Astrocyte (in vitro differentiated cells and primary cell): ENCODE measurements at places on chromosomes 11 and 22. TPM values are rescaled to one million over a fixed set of nuclear protein-coding genes. Genes with fewer than 3 reads are reported as not detected.

DNA sequence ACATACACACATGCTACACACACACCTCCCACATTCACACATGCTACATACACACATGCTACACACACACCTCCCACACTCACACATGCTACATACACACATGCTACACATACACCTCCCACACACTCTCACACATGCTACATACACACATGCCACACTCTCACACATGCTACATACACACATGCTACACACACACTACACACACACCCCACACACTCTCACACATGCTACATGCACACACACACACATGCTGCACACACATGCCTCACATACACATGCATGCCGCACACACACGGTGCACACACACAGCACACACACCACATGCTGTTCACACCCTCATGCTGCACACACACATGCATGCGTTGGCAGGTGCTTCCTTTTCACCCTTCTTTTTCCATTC is 495.4 kb downstream of the NTM start:
- no peaks in the 10 kb centered on the region for H3K36me3 ChIP-seq
- no peak overlapping the region for H3K4me3 ChIP-seq
- H3K4me1 ChIP-seq, result peaks cover 8% of the 10 kb centered on the region
- H3K27ac ChIP-seq, result no peak overlapping the region
- H3K27me3 ChIP-seq, result no peaks in the 10 kb centered on the region
- no peak for DNase-seq

- no peak overlapping the region for H3K4me3 ChIP-seq
- H3K4me1 ChIP-seq, result no peaks in the 10 kb centered on the region
- H3K36me3 ChIP-seq, result no peaks in the 10 kb centered on the region
- no peak for DNase-seq
- H3K27ac ChIP-seq, result no peak overlapping the region
- H3K27me3 ChIP-seq, result no peaks in the 10 kb centered on the region
These were observed 13.0 kb downstream of the ABCC8 start for GRCh38 chr11:17463546-17464174.

DNA sequence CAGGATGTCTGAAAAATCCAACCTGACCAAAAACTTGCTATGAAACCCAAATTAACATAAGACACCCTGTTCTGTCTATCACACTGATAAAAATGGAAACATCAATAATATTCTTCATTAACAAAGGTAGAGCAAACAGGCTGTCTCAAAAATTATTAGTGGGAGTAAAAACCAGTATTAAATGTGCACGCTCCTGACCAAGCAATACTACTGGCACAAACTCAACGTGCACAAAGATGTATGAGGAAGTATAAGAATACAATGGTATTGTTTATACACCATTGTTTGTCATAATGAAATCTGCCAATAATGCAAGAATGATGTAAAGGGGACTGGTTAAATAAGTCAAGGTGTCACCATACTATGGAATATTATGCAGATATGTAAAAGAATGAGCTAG is 288.5 kb downstream of the MN1 start:
- DNase-seq, result no peak
- peaks cover 12% of the 10 kb centered on the region for H3K4me1 ChIP-seq
- no peak overlapping the region for H3K27ac ChIP-seq
- no peak overlapping the region for H3K4me3 ChIP-seq
- H3K36me3 ChIP-seq, result no peaks in the 10 kb centered on the region
- H3K27me3 ChIP-seq, result no peaks in the 10 kb centered on the region

DNA sequence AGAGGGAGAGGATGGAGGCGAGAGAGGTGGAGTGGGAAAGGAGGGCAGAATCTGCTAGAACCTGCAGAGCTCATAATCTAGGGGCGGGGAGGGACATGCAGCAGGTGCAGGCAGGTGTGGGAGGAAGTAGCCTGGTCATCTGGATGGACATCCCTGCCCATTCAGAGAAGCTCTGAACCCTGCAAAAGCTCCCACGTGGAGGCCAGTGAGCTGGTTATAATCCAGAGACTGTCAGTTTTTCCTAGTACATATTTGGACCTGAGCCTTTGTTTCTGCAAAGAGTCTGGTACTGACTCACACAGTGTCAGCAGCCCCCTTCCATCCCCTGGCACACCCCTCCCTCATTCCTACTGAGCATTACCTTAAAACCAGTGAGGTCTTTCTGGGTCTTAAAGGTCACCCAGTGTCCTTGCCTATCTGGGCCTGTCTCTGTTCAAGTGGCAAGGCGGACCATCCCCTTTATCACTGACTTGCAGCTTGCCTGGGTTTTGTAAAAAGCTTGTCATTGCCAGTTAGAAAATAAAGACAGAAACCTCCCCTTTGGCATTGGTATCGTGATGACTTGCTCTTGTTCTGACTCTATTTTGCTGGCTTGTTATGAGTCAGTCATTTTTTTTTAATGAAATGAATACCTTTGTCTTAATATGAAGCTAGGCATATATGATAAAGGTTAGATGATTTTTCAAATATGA is 26.1 kb downstream of the PTPRJ start:
- H3K27me3 ChIP-seq, result no peaks in the 10 kb centered on the region
- H3K4me3 ChIP-seq, result no peak overlapping the region
- peaks cover 18% of the 10 kb centered on the region for H3K4me1 ChIP-seq
- DNase-seq, result peak; percentile 78
- H3K36me3 ChIP-seq, result no peaks in the 10 kb centered on the region

- no peaks in the 10 kb centered on the region for H3K4me1 ChIP-seq
- no peaks in the 10 kb centered on the region for H3K27me3 ChIP-seq
- no peaks in the 10 kb centered on the region for H3K36me3 ChIP-seq
- H3K27ac ChIP-seq, result no peak overlapping the region
- no peak overlapping the region for H3K4me3 ChIP-seq
- no peak for DNase-seq
These were observed 1.1 kb downstream of the OR5A2 start for GRCh38 chr11:59425131-59425530.

- H3K27ac ChIP-seq, result no peak overlapping the region
- H3K36me3 ChIP-seq, result peaks cover 54% of the 10 kb centered on the region
- no peak for DNase-seq
These were observed 18.3 kb downstream of the POLDIP3 start for GRCh38 chr22:42596336-42596735.

DNA sequence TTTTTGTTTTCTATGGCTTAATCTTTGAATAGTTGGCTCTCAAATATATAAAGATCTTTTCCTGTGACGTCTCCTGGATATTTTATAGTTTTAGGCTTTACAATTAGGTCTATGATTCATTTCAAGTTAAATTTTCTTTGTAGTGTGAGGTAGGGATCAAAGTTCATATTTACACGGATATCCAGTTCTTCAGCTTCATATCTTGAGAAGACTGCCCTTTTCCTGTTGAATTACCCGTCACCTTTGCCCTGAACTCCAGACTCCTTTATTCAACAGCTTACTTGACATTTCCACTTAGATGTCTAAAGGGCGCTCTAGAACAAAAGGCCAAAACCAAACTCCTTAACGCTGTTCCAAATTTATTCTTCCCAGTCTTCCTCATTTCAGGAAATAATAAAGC is 51.7 kb downstream of the TTC17 start:
- H3K36me3 ChIP-seq, result peaks cover 25% of the 10 kb centered on the region
- H3K27ac ChIP-seq, result no peak overlapping the region
- no peaks in the 10 kb centered on the region for H3K27me3 ChIP-seq
- no peak for DNase-seq
- no peak overlapping the region for H3K4me3 ChIP-seq
- H3K4me1 ChIP-seq, result no peaks in the 10 kb centered on the region

- H3K27me3 ChIP-seq, result peaks cover 2% of the 10 kb centered on the region
- DNase-seq, result no peak
- H3K4me3 ChIP-seq, result no peak overlapping the region
These were observed 111.8 kb upstream of the TMEM45B start for GRCh38 chr11:129703846-129704245.

- no peaks in the 10 kb centered on the region for H3K27me3 ChIP-seq
- DNase-seq, result no peak
- peaks cover under 1% of the 10 kb centered on the region for H3K4me1 ChIP-seq
- H3K36me3 ChIP-seq, result no peaks in the 10 kb centered on the region
These were observed 15.7 kb downstream of the PPARA start for GRCh38 chr22:46165977-46166376.

- H3K27me3 ChIP-seq, result no peaks in the 10 kb centered on the region
- H3K4me1 ChIP-seq, result peaks cover 11% of the 10 kb centered on the region
- H3K27ac ChIP-seq, result no peak overlapping the region
These were observed 45.0 kb downstream of the PDE2A start for GRCh38 chr11:72629266-72629665.

- H3K4me1 ChIP-seq, result peaks cover 13% of the 10 kb centered on the region
- no peaks in the 10 kb centered on the region for H3K27me3 ChIP-seq
- no peak overlapping the region for H3K27ac ChIP-seq
- no peak for DNase-seq
These were observed 1.9 kb downstream of the SYVN1 start for GRCh38 chr11:65132238-65132987.

PATE4 gene
- total RNA-seq, result not detected in 2 replicates

SLC22A12 gene
- total RNA-seq, result not detected in 2 replicates

PKNOX2 gene
- 53.4 and 69.9 TPM in 2 replicates for total RNA-seq

HEPN1 gene
- not detected in 2 replicates for total RNA-seq
